ENCODE measurements at places on chromosomes 5 and 9. TPM values are rescaled to one million over a fixed set of nuclear protein-coding genes. Genes with fewer than 3 reads are reported as not detected.

TAF11L11 gene
- total RNA-seq = not detected

HTR1A gene
- 20.4 TPM for total RNA-seq

DNA sequence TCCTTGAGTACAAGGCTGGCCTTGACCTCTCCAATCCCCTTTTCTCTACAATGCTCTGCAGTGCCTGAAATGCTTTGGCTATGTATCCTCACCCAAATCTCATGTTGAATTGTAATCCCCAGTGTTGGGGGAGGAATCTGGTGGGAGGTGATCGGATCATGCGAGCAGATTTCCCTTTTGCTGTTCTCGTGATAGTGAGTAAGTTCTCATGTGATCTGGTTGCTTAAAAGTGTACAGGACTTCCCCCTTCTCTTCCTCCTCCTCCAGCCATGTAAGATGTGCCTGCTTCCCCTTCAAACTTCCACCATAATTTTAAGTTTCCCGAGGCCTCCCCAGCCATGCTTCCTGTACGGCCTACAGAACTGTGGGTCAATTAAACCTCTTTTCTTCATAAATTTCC is 28.5 kb upstream of the AKNA start:
- no peak for DNase-seq

GRCh38 chr9:120876842-120877240 is at the start of gene PHF19:
TSS of gene PHF19 (minus strand) at chr9:120877188. CDS start at chr9:120874741, 2,447 bp downstream.
- peak; percentile 64 for DNase-seq

- no peak for DNase-seq
Measured at GRCh38 chr9:111662576-111663300, 1.3 kb downstream of the GNG10 start.

ITGA2 gene
- total RNA-seq = 2.0 TPM

GFRA3 gene
- total RNA-seq = not detected

WNT8A gene
- 0.82 TPM for total RNA-seq

DNA sequence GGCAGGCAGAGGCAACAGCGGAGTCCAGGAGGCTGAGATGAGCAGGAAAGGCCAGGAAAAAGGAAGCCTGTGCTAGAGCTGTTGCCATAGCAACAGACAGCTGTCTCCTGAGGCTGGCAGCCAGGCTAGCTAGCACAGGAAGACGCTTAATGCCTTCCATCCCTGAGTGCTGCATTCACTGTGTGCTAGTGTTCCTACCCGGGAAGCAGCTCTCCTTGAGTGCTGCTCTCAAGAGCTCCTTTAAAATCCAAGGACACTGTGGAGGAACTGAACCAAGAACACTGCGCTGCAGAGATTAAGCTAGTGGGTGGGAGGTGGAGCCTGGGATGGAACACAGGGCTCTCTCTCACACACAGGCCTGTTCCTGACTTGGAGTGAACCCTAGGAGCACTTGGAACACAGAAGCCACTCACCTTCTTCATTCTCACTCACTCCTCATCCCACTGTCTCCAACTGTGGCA is 53.5 kb upstream of the IL7R start:
- peak; percentile 31 for DNase-seq

DNA sequence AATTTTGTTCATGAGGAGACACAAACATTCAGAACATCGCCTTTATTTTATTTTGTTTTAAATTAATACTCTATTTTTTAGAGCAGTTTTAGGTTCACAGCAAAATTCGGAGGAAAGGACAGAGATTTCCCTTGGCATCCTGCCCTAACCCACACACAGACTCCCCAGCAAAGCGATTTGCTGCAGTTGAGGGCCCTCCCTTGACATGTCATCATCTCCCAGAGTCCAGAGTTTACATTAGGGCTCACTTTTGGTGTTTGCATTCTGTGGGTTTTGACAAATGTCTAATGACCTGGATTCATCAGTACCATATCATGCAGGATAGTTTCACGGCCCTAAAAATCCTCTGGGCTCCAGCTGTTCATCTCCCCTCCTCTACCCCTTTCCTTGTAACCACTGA is 33.6 kb upstream of the COL5A1 start:
- no peak for DNase-seq

GLRA1 gene
- under 0.01 TPM for total RNA-seq

- DNase-seq = no peak
Measured at GRCh38 chr9:69276775-69277174, 48.2 kb upstream of the ENTREP1 start.

GRCh38 chr5:158937381-158937952 is 162.2 kb downstream of the EBF1 start:
- no peak for DNase-seq

PIP5KL1 gene
- total RNA-seq = 6.1 TPM

- no peak for DNase-seq
Measured at GRCh38 chr9:126421567-126422428, 95.2 kb downstream of the MVB12B start.

GRCh38 chr5:154494036-154494435 is 16.0 kb upstream of the HAND1 start:
- no peak for DNase-seq

FAM78A gene
- total RNA-seq = 0.82 TPM

PCDHA6 gene
- total RNA-seq = 17.1 TPM

ADGRD2 gene
- not detected for total RNA-seq

GRCh38 chr5:18048449-18048848 is 414.2 kb downstream of the TAF11L14 start:
- no peak for DNase-seq

GRCh38 chr5:32022638-32023037 is 151.5 kb downstream of the GOLPH3 start:
- no peak for DNase-seq

LECT2 gene
- not detected for total RNA-seq

GPR150 gene
- not detected for total RNA-seq

GRCh38 chr9:92563116-92564100 is 27.6 kb upstream of the ECM2 start:
- no peak for DNase-seq

- DNase-seq = no peak
Measured at GRCh38 chr9:37587521-37587920, 4.9 kb downstream of the TOMM5 start.

ADRB2 gene
- 0.82 TPM for total RNA-seq

DNA sequence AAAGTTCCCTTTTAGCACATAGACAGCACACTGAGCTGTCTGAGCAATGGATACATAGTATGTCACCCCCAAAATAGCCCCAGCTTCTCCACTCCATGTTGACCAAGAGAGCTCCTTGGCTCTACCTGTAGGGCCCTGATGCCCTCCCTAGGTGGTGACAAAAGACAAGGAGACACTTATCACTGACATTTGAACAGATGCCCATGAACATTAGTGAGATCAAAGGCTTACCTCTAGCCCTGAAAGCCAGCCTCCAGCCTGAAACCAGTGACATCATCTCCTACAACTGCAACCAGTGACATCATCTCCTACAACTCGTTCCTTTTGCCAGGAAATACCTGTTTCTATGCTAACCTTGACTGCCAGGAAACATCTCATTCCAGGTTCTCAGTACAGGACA is 122.7 kb downstream of the FSTL4 start:
- DNase-seq = no peak

DNA sequence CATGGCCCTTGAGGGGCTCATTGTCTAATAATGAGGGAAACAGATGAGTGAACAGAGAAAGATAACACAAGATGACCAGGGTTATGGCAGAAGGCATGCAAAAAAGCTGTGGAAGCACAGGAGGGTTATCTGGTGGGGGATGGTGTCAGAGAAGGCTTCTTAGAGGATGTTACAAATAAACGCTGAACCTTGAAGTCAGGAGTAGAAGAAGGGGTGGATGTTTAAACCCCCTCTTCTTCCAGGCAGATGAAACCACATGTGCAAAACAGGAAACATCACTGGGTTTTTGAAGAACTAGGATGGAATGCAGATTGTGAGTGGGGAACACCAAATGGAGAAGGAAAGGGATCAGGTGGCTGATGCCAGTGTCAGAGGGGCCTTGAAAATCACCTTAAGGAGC is 41.8 kb upstream of the NR5A1 start:
- DNase-seq = no peak

DNA sequence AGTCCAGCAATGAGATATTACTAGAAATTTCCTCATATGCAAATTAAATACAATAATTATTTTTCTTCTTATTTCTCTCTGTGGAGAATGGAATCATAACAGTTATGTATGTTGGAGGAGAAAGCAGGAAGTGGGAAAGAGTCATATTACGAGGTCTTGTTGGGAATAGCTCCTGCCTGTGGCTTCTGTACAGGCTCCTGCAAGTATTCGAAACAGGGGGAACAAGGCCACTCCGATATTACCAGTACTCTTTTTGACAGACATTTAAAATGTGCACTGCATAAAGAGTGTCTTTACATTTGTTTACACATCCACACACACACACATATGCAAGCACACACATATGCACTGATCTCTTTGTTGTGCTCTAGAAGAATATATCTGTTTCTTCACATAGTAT is 812.0 kb upstream of the ZNF608 start:
- DNase-seq = no peak

- DNase-seq = no peak
Measured at GRCh38 chr9:17476401-17476800, 102.5 kb upstream of the SH3GL2 start.

ADAM19 gene
- total RNA-seq = 12.6 TPM
